ENCODE measurements at places on chromosomes 7 and 10.

DNA sequence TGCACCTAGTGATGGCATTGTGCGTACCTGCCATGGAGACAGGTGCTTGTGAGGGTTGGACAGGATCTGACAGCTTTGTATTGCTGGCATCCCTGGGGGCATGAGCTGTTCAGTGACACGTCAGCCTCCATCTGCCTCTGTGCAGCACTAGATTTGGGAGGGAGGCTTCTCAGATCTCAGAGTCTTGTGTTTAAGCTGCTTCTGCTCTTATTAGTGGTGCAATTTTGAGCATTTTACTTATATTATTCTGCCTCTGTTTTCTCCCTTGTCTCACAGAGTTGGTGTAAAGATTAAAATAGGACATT lies 5.1 kb downstream of the ARHGAP22 start:
- DNase-seq = no peak

DNA sequence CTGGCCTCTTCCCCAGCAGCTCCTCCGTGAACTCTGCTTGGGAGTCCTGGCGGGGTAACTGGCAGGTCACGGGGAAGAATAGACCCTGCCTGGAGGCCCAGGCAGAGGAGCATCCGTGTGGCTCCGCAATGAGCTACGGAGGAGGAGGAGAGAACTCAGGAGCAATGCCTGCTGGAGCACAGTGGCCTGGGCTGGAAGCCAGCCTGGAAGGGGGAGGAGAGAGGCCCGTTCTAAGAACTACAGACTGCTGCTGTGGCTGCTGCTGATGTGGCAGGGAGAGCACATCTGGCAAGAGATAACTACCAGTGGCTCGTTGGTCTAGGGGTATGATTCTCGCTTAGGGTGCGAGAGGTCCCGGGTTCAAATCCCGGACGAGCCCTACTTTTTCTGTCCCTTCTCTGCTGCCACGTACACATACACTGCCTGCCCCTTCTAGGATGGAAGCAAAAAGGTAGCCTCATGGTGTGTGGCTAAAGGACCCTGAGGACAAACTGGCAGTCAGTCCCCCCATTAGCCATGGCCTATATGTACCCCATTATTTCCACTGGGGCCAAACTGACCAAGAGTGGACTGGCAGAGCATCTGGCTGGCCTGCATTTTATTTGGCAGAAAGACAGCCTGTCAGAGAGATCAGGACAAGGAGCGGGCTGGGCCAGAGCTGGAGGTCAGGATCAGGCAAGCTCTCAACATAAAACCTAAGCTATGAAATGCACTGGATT lies 7.7 kb upstream of the OPN1SW start:
- DNase-seq = no peak

DNA sequence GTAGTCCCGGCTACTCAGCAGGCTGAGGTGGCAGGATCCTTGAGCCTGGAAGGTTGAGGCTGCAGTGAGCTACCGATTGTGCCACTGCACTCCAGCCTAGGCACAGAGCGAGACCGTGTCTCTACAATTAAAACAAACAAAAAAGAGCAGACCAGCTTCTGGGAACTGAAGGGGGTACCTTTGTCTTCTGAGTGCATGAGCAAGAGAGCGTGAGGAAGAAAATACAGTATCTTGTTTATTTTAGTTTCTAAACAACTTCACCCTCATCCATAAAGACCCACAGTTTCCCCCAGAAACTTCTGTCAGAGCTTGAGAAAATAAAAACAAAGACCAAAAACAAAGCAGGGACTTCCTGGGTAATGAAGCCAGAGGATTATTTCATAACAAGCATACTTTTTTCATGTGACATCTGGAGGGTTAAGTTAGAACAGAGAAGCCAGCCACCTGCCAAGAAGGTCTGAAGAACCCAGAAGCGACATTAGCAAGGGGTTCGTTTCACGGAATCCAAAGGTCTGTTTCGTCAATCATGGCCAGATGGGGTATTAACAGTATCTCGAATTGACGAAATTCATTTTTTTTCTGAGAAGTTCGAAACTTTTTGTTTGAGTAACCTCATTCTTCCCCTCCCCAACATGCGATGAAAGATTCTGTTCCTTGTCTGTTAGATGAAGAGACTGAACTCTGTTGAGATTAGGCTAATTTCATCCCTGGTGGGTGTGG lies 10.2 kb upstream of the IL2RA start:
- DNase-seq = no peak

DNA sequence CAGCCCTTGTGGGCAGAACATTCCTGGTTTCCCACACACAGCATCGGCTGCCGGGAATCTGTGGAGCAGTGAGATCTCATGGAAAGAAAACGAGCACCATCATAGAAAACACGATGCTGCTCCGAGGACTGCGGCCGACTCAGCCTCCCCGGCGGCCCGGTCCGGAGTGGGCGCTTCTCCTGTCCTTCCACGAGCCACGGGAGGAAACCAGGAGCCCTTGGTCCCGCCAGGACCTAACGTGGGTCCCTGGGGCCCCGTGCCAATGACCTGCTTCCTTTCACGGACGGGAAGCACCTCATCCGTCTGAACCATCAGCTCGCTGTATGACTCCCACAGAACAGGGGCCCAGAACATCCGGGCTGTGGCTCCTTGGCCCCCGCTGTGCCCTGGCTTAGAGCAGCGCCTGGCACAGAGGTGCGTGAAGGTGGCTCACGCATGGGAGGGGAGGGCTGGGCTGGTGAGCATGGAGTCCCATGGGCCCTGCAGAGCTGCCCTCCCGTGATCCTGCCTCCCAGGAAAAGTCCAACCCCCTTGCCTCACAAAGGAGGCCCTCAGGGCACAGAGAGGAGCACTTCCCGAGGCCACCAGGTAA lies 280.5 kb downstream of the MAD1L1 start:
- DNase-seq = no peak

GRCh38 chr7:150938566-150938965 lies 39.6 kb downstream of the KCNH2 start:
- DNase-seq = no peak

- peak; percentile 87 for DNase-seq
Measured at GRCh38 chr10:90148116-90148855, 446.9 kb downstream of the KIF20B start.

GRCh38 chr7:95295397-95295796 lies 28.9 kb downstream of the PON1 start:
- DNase-seq = no peak

DNA sequence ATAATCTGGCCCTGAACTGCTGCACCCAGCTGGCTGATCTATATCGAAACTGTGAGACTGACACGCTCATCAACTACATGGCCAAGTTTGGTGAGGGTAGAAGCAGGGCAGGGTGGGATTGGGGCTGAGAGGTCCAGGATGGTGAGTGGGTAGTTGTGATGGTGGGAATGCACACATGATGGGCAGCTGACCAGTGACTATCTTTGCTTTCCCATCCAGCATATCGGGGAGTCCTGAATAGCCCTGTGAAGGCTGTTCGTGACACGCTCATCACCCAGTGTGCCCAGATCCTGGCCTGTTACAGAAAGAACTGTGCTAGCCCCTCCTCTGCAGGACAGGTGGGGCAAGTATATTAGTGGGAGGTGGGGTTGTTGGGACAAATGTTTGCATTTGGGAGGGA lies 12.5 kb upstream of the CHCHD1 start:
- DNase-seq = no peak

DNA sequence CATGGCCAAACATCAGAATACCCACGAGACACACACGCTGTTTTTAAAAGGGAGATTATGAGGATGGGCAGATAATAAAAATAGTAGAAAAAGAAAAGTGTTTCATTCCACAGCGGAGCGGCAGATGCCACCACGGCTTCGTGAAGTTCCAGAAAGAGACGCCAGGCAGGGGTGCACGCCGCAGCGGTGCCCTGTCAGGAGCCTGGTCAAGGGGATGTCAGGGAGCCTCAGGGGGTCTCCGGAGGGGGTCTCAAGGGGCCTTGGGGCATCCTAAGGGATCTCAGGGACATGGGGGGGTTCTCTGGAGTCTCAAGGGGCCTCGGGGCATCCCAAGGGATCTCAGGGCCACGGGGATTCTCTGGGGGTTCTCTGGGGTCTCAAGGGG lies 253.4 kb downstream of the ZMYND11 start:
- DNase-seq = no peak

- no peak for DNase-seq
Measured at GRCh38 chr7:22013711-22014110, 68.0 kb upstream of the CDCA7L start.

DNA sequence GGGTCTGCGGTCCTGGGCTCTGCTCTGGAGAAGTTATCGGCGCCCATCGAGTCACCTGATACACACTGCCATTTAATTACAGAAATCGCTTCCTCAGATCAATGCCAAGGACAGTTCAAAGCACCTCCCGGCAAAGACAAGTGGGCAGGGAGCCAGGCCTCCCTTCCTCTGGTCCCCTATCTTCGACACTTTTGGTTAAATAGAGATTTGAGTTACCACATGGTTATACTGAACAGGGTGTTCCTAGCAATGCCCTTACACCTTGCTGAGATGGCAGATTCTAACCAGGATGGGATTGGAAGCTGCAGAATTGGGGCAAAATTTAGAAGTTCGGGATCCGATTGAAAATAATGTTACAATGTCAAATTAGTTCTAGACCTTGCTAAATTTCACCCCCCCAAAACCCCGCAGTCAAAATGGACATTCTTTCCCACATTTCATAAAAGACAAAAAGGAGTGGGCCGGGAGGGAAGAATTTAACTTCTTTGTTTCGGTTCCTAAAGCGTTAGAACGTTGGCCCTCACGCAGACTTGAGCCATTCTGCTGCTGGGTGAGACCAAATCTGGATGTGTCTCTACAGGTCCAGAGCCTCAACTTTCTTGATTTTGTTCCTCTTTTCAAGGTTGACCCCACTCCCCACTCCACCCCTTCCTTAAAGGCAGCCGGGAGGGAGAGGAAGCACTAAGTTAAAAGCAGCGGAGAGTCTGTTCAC lies 2.2 kb upstream of the DLX5 start:
- no peak for DNase-seq

GRCh38 chr7:117193564-117193963 lies 129.3 kb downstream of the WNT2 start:
- peak; percentile 25 for DNase-seq

DNA sequence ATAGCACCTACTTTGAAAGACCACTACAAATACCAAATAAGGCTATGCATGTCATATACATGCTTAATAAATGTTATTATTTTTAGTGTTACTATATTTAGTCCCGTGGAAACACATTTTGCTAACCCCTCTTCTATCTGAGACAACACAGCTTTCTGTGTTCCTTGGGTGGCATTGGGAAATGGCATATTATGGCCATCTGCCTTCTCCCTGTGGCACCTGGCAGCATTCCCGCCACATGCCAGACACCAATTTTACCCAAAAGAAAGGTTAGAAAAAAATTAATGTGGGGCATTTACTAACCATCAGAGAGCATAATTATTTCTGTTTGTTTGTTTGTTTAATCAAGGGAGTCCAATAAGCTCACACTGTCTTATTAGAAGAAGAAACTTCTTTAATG lies 168.6 kb upstream of the ETV1 start:
- DNase-seq = no peak

- peak; percentile 92 for DNase-seq
Measured at GRCh38 chr10:69439350-69439739, 11.9 kb upstream of the TSPAN15 start.

DNA sequence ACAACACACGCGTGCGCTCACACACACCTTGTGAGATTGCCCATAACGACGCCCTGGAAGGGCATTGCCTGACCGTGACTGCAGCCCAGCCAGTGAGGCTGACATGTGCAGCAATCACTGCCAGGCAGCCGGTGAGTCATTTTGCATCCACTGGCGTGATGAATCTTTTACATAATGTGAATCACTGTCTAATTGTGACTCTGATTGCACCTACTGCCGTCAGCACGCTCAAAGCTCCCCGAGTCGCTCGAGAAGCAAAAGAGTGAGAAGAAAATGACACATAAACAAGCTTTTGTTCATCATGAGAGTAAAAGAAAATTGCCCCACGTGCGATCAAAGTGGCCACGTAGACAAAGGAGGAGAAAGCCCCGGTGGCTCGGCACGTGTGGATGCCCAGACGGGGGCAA lies 117.4 kb upstream of the PFKP start:
- DNase-seq = peak; percentile 81

DNA sequence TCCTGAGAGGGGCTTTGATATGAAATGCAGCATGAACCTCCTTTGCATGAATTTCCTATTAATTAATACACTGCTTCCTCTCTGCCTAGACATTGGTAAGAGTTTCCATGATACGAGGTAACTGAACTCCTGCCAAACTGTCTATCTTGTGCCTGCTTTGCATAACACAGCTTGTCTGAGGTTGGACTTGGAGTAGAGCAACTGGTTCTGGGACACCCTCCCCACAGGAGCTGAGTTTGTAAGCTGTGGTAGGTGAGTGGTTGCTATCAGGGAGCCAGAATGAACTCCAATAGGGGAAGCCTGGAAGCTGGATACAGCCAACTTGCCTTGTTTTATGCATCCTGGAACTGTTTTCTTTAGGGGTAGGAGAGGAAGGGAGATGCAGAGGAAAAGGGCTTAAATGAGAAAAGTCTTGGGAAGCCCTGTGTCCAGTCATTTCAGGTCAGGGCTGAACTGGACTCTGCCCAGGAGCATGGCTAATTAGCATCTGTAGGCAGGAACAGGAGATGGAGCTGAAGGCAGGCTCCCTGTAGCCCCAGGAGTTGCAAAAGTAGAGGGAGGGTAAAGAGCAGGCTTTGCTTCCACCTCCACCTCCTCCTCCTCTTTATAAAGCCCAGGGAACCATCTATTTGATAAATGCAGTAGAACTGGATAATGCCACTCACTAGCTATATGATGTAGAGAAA lies 73.2 kb upstream of the GPR158 start:
- no peak for DNase-seq

DNA sequence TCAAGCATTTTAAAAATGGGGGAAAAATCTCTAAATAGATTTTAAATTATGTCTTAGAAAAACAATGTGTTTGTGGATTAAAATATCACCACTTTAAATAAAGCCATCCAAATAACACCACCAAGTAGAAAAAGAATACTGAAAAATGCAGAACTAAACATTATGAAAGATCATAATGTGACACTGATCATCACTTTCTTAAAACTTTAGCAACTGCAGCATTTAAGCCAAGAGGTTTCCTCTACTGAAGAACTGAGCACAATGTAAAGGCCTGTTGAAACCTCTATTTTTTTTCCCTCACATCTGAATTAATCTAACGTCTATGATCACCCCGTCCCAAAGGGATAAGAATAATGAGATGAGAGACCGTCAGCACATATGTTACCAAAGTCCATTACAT lies 18.6 kb downstream of the MINDY3 start:
- DNase-seq = no peak

DNA sequence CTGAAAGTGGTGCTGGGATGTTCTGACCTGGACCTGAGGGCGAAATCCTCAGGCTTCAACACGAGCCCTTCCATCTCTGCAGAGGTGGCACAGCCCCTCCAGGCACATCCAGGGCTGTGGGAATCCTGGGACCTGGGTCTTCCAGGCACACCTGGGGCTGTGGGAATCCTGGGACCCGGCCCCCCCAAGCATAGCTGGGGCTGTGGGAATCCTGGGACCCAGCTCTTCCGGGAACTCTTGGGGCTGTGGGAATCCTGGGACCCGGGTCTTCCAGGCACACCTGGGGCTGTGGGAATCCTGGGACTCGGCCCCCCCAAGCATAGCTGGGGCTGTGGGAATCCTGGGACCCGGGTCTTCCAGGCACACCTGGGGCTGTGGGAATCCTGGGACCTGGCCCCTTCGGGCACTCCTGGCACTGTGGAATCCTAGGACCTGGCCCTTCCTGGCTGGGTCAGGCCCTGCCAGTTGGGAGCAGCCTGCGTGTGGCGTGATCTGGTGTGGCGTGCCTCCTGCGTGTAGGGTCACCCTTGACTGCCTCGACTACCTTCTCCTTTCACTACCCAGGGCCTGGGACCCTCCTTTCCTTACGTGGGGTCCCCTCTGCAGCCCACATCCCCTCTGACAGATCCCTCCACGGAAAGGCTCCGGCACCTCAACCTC lies 124.0 kb downstream of the WDR37 start:
- DNase-seq = no peak
